ENCODE measurements at places on chromosomes 11 and 22.
A peak's percentile ranks its signal among the peaks of the same experiment; 100 is the strongest.

- no peak for DNase-seq
Measured at GRCh38 chr22:19912271-19912999, 29.1 kb upstream of the COMT start.

DNA sequence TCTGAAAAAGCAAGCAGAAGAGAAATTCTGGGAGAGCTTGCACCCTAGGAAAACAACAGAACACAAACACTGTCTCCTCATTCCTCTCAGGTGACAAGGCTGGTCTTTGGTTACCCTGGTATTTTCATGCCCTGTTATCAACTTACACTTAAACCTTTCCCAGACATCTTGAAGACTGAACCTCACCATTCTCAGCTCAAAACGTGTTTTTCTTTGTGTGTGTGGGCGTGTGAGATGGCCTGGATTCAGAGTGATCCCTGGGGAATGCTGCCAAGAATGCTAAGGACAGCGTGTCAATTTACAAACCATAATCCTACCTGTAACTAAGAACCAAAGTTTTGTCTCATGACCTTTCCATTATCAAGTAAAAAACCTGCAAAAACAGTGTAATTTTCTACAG lies 33.3 kb downstream of the ELF5 start:
- no peak for DNase-seq

DNA sequence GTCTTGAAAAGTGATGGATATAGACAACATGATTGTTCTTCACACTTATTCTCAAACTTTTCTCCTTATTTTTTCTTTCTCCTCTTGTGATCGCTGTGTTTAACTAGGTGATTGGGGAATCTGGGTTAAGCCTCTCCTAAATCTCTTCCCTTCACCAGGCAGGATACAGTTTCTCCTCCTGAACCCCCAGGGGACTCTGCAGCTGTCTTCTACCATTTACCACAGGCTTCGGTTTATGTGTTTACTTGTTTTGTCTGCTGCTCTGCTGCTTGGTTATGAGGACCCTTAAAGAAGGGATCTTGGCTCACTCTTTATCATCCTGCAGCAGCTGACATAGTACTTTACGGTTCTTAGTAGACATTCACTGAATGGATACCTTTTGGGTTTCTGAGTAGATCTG lies 124.2 kb downstream of the NCAM1 start:
- no peak for DNase-seq

DNA sequence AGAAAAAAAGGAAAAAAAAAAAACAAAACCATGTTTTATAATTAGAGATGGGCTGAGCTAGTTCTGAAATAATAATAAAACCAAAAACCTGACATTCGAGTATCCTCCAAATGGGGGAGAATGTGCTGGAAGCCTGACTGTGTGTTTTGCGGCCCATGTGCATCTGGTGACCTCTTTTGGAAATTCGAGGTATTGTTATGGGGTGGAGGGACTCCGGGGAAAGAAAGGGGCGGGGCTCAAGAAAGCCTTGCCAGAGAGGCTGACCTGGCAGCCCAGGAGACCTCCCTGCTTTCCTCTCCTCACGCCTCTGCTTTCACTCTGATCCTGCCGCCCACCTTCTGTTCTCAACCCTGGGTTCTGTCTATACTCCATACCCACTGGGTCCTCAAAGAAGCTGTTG lies 72.9 kb downstream of the CTTN start:
- DNase-seq: no peak

DNA sequence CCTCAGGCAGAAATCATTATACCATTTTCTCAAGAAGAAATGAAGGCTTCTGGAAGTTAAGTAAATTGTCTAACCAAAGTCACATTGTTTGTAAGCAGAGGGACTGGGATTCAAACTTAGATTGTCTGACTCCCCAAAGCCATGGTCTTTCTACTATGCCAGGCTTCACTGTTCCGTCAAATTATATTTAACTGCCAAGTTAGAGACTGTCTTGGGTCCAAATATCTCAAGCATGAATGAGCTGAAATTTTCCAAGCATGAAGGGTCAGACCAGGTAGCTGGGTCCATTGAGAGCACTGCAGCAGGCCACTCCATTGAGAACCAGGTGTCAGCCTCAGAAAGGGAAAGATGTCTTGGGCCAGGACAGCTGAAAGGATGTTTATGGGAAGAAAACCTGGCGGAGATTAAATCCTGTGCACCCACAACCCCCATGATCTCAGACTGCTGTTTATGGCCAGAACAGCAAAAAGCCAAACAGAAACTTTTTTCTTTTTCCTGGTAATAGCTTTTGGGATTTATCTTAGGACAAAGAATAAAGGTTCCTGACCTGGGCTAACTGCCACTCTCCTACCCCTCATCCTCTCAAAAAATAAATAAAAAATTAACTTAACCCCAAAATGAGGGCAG lies 612.3 kb downstream of the INSC start:
- no peak for DNase-seq

GRCh38 chr11:76095891-76096290 lies 110.4 kb downstream of the WNT11 start:
- DNase-seq: no peak

- DNase-seq: no peak
Measured at GRCh38 chr22:49906799-49907290, 11.4 kb downstream of the ALG12 start.

DNA sequence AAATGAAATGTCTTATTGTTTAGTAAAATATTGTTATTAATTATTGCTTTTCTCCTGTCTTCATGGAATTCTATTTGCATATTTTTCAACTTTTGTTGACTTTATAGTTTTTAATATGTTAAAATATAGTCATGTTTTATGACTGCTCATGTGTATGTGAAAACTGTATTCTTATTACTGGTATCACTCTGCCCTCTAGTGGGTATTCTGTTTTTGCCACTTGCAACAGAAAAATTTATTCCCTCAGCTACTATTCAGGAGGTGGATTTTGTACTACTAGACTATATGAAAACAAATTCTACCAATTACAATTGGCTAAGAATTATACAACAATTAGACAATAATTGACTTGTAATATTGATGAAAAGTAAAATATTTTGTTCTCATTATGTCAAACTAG lies 45.0 kb downstream of the OR4C6 start:
- DNase-seq: peak; percentile 2

DNA sequence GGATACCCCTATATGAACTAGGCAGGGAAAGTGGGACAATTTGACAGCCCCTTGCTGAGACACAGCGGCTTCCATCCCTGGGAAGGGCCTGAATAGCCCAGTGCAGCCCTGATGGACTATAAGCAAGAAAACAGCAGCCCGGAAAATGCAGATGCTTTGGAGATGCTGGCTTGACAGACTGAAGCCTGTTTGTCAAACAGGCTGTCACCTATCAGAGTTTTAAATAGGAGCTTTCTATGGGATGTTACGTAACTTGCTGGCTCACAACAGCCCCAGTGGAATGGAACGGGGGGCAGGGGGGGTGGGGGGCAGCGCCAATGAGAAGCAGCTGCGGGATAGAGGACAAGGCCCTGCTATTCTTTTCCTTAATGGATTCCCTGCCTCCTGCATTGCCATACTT lies 91.9 kb upstream of the NTM start:
- peak; percentile 96 for DNase-seq

GRCh38 chr22:27892811-27893210 lies 26.2 kb downstream of the PITPNB start:
- no peak for DNase-seq

- DNase-seq: no peak
Measured at GRCh38 chr22:18110194-18110953, at the start of gene TUBA8. Gene TUBA8, plus strand, starts transcription at chr22:18110809. Its CDS starts 57 bp downstream, at chr22:18110866.

DNA sequence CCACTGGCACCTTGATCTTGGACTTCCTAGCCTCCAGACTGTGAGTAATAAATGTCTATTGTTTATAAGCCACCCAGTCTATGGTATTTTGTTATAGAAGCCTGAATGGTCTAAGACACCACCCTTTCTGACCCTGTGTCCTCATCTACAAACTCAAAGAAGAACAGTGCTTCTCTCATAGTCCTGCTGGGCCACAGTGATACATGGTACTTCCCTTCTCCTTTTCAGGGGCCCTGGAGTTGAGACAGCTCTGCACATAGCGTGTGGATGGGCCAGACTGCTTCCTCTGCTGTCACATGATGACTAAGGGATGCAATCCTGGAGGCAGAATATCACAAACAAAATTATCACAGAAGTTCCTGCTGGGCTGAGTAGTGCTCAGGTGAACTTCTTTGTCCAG lies 5.0 kb downstream of the KCNJ11 start:
- no peak for DNase-seq

DNA sequence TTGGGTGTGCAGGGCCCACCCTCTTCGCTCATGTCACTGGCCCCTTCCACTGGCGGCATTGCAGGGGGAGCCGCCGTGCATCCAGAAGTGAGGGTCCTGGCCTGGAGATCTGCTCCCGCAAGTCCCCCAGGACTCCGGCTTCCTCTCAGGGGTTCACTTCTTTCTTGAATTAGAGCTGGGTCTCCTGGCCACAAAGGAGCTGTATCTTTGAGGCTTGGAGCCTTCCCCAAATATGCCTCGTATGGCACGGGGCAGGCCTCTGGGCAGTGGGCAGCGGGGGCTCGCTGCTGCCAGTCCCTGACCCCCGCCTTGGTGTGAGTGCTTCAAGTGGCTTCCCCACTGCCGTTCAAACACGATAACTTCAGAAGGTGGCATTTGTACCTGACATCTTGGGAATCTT lies 7.4 kb upstream of the IFITM3 start:
- DNase-seq: no peak

DNA sequence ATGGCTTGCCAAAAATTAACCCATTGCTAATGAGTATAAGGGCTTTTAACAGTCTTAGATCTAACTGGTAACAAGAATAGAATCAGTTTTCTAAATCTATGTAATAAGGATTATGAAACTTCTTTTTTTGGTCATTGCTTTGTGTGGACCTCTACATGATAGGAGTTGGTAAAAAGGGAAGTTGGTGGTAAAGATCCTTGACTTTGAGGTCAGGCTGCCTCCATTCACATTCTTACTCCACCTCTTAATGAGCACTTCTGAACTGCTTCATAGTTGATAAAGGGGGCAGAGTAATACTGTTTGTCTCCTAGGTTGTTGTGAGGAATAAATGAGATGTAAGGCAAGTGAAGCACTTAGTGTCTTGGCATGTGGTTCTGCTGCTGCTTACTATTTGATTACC lies 10.6 kb downstream of the EIF3M start:
- no peak for DNase-seq

DNA sequence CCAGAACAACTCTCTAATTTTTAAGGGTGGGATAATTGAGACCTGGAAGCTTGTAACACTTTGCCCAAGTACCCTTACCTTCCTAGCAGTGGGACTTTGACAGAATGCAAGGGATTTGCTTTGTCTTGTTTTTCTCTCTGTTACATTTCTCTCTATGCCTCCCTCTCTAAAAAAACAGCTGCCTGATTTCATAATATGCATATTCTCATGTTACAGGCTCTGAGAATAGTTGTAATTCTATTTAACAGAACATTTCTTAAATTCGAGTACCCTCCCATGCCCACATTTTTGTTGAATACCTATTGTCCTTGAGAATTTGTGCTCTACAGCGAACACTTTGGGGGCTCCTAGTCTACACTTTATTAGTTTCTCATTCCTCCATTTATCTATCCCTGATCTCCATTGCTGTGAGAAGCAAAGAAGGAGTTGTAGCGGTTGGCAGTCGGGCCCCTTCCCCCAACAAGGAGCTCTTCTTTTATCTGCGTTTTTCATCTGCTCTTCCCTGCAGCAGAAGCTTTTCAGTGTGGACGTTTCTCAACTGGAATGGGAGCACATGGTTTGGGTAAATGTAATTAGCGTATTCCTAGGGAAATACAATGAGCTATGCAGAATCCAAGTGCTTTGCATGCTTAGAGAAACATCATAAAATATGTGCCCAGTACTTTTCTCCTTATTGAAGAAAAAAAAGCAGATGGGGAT lies 117.7 kb upstream of the CCDC90B start:
- DNase-seq: no peak

DNA sequence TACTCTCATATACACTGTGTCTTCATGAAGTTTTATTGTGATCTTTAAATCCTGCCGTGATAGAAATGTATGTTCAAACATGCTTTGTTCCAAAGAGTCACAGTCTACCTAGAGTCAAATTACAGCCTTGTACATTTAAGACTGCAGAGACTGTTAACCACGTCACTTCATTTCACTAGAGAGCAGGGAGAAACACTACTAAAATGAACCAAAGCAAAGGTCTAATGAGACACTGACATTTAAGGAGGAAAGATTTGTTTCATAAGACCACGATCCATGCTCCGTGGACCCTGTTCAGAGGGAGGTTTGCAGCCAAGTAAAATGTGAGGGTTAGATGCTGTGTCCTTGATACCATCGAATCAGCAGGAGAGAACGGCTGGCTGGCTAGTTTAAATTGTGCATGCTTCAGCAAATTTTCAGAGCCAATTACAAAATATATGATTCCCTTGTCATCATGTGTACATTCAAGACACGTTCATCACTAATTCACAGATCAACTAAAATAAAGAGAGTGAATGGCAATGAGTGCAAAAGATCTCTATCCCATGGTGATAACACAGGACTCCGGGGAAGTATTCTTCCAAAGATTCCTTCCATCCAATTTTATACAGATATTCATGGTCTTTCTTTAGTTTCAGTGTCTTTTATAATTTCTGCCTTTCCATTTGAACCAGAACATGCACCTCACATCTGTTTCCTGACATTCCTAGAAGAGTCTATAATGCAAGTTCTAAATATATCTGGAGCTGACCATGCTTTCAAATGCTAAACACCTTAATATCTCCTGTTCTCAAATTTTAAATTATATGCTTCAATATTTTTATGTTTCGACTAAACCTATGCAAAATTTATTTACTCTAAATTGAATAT lies 960.9 kb upstream of the FAT3 start:
- DNase-seq: no peak

DNA sequence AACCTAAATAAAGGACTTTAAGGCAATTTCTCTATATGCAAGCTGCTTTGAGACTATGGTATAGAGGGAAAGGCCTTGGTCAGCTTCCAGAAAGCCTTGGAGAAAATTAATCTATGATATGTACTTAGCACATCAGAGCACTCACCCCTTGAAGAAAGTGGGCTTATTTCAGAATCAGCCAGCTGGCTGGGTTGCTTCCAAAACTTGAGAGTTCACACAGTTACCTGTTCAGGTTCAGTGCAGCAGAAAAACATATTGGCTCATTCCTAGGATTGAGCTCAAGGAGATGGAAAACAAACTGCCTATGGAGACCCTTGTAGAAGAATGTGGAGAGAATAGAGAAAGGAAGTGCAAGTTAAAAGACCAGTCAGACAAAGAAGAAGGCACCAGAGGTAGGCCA lies 22.7 kb downstream of the CCDC81 start:
- no peak for DNase-seq

DNA sequence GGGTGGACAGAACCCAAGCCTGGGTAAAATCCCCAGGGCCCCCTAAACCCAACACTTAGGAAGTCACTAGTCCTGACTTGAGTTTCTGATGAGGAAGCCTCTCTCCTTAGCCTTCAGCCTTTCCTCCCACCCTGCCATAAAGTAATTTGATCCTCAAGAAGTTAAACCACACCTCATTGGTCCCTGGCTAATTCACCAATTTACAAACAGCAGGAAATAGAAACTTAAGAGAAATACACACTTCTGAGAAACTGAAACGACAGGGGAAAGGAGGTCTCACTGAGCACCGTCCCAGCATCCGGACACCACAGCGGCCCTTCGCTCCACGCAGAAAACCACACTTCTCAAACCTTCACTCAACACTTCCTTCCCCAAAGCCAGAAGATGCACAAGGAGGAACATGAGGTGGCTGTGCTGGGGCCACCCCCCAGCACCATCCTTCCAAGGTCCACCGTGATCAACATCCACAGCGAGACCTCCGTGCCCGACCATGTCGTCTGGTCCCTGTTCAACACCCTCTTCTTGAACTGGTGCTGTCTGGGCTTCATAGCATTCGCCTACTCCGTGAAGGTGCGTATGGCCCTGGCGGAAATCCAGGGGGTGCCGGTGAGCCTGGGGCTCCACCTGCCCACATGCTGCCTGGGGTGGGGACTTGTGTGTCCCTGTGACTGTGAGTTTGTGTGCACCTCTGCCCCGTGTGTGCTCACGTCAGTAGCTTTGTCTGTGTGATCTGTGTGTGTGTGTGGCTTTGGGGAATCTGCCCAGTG lies at the start of gene IFITM1:
Gene IFITM1 (plus strand): TSS at position 254 of the 767 bp plus-strand sequence. CDS start 131 bp downstream, at position 385.
- DNase-seq: no peak

Measured in globus pallidus (tissue), 1 donor.